Neural crest cell (in vitro differentiated cells): ENCODE measurements at places on chromosomes 4 and X. TPM values are rescaled to one million over a fixed set of nuclear protein-coding genes. Genes with fewer than 3 reads are reported as not detected.

The DDX3X gene
- total RNA-seq: 300 and 308 TPM in 2 replicates

The SGMS2 gene
- total RNA-seq: 1.4 and 1.6 TPM in 2 replicates

The SLC25A6 gene
- total RNA-seq: 507 and 510 TPM in 2 replicates

The LEF1 gene
- 55.0 and 62.1 TPM in 2 replicates for total RNA-seq

The DOK7 gene
- 0.16 TPM in 1 of 2 replicates, not detected in the other for total RNA-seq

The ARMCX4 gene
- total RNA-seq: 24.2 and 26.2 TPM in 2 replicates

The FAM13A gene
- 18.1 and 22.8 TPM in 2 replicates for total RNA-seq

The TBX22 gene
- total RNA-seq: 0.26 TPM in 1 of 2 replicates, not detected in the other

The NWD2 gene
- 0.02 and 0.05 TPM in 2 replicates for total RNA-seq
